ENCODE measurements at places on chromosomes 6 and 20. TPM values are rescaled to one million over a fixed set of nuclear protein-coding genes. Genes with fewer than 3 reads are reported as not detected.

The KIF6 gene
- total RNA-seq, result 0.11 TPM

The ABHD16B gene
- not detected for total RNA-seq

The TFAP2C gene
- total RNA-seq, result 7.7 TPM

The RHAG gene
- total RNA-seq, result not detected

The VGLL2 gene
- not detected for total RNA-seq

The ERVFRD-1 gene
- not detected for total RNA-seq

The SAMD3 gene
- total RNA-seq, result not detected

The HLA-DMB gene
- 0.23 TPM for total RNA-seq

The SENP6 gene
- 67.4 TPM for total RNA-seq

The GTSF1L gene
- not detected for total RNA-seq

The HLA-G gene
- total RNA-seq, result not detected

The TBC1D22B gene
- 6.1 TPM for total RNA-seq

The CGAS gene
- total RNA-seq, result 46.2 TPM

The LIME1 gene
- 2.4 TPM for total RNA-seq

The LIN28B gene
- total RNA-seq, result 7.3 TPM

The ROS1 gene
- 0.71 TPM for total RNA-seq

The PAK5 gene
- 0.46 TPM for total RNA-seq

The C6orf163 gene
- 0.63 TPM for total RNA-seq

The HLA-DPB1 gene
- 34.6 TPM for total RNA-seq

The ANKRD66 gene
- total RNA-seq, result not detected

The MCHR2 gene
- not detected for total RNA-seq

The EFCAB8 gene
- not detected for total RNA-seq

The CLPSL2 gene
- total RNA-seq, result not detected

The ADTRP gene
- total RNA-seq, result 2.8 TPM

All from Daoy (cell line).